NCI-H2171 treated with DMSO at 0.1 percent for 48 hours (cell line): ENCODE measurements at places on chromosomes 1 and 21.

GRCh38 chr1:65233782-65234181 lies 75.6 kb upstream of the DNAJC6 start:
- DNase-seq = no peak

DNA sequence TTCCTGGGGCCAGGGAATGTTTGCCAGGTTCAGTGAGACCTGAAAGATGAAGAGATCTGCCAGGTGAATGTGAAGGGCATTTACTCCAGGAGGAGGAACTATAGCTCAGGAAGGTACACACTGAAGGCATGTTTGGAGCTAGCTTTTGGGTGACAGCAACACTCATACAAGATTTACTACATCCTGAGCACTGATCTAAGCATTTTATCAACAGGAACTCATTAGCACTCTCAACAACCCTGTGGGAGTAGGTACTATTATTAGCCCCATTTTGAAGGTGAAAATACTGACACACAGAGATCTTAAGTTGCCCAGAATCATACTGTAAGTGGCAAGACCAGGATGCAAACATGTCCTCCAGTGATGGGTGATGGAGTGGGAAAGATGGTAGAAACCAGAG lies 6.7 kb downstream of the GADD45A start:
- no peak for DNase-seq

- no peak for DNase-seq
Measured at GRCh38 chr1:156102633-156103511, 11.6 kb upstream of the LMNA start.

- DNase-seq = no peak
Measured at GRCh38 chr1:9438431-9439073, 100.7 kb upstream of the SLC25A33 start.

- peak; percentile 98 for DNase-seq
Measured at GRCh38 chr1:230087028-230087716, 20.1 kb downstream of the GALNT2 start.

GRCh38 chr1:45510972-45511527 lies 10.6 kb downstream of the PRDX1 start:
- DNase-seq = no peak

- DNase-seq = no peak
Measured at GRCh38 chr1:184027826-184028695, 9.5 kb downstream of the COLGALT2 start.

DNA sequence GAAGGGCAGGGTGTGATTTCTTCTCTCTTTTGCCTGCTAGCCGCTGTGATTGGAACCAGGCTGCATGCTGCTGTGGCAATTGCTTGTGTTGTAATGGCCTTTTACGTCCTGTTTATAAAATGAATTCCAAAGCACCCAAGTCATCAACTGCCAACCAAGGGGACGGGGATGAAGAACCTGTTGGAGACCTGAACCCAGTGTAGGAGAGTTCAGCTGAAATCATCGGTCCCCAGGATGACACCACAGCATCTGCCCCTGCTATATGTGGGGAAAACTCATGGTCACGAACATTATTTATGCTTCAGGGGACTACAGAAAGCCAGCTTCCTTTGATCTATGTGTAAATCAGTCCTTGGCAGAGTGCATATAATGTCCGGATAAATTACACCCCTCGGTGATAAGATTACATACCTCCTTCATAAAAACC lies 3.8 kb downstream of the TMEM167B start:
- DNase-seq = no peak

GRCh38 chr21:14554948-14555347 lies 8.8 kb upstream of the SAMSN1 start:
- no peak for DNase-seq

- DNase-seq = no peak
Measured at GRCh38 chr1:109969907-109970306, 14.7 kb upstream of the AHCYL1 start.

DNA sequence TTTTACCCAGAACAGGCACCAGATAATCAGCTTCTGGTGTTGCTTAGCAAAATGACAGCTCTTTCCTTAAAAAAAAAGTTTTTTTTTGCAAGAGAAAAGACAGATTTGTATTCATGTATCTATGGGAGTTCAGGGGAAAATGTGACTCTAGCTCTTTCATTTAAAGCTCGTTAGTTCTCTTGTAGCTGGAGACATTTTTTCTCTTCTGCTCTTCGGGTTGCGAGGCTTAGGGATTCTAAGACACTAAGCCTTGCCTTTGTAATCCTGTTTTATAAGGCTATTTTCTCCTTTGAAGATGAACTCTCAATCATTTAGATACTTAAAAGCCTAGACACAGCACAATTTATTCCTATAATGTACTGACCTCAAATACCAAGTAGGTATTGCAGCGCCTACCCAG lies 40.3 kb upstream of the EDARADD start:
- DNase-seq = no peak

GRCh38 chr1:163054181-163054591 lies 15.0 kb upstream of the RGS4 start:
- peak; percentile 24 for DNase-seq

- no peak for DNase-seq
Measured at GRCh38 chr1:208381481-208381880, 137.3 kb upstream of the PLXNA2 start.

DNA sequence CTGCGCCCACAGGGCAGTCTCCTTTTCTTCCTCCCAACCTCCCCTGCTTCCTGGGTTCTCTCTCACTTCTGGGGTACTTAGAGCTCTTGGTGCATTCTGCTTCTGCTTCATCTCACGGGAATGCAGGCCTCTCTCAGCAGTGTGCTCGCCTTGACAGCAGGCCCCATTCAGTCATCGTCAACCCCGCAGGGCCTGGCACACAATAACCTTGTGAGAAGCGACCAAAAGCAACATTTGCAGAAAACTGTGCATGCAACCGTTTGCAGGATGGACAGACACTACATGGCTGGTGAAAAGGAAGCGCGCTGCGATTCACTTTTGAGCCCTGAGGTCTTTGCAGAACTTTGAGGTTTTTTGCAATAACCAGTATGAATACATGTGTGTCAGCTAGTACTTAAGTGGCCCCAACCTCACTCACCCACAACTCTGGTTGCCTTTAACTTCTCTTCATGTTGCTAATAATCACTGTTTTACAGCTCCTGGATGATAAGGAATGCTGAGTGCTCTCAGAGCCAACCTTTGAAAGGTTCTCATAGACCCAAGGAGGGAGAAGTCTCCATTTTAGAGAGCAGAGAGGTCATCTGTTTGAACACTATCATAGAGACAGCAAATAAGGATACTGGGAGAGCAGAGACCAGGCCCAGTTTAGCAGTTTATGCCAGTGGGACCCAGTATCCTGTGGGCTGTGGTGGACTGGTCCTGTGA lies 2.5 kb upstream of the CD160 start:
- no peak for DNase-seq

DNA sequence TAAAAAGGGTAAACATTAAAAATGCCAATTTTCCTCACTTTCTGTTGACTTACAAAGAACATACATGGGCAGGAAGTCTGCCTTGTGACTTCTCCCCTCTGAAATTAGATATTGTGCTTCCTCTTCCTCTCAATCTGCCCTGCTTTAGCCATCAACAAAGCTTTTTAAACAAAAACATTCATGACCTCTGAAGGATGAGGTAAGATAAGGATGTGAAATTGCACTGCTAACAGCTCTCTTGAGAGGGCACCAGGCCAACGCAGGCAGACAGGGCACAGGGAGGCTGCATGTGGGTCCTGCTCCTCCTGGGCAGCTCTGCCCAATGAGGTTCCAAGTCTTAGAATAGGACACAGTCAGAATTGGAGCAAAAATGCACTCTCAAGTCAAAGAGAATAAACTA lies 62.1 kb downstream of the DEGS1 start:
- DNase-seq = no peak

DNA sequence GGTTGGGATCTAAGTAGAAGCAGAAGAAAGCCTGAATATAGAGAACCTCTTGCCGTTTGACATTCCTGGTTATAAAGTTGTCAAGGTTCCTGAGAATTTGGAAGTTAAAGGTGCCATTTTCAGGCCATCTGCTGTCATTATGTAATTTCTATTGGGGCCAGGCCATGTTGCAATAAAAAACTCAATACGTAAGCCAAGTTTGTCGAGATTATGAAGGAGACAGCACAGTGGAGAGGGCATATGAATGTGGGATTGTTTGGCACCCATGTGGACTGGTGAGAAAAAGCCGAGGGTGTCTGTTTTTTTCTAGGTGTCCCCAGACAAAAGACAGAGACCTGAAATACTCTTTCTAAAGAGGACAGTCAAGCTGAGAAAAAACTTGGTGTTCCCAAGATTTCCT lies 18.8 kb upstream of the HSD3B1 start:
- DNase-seq = no peak

- no peak for DNase-seq
Measured at GRCh38 chr1:51218570-51218969, 17.5 kb upstream of the RNF11 start.

GRCh38 chr1:55057270-55057955 lies 18.1 kb downstream of the PCSK9 start:
- no peak for DNase-seq
